AG04450 (cell line): ENCODE measurements at places on chromosomes 13 and 19. TPM values are rescaled to one million over a fixed set of nuclear protein-coding genes. Genes with fewer than 3 reads are reported as not detected.

ADAMTS10 gene
- polyA plus RNA-seq: 6.4 and 8.4 TPM in 2 replicates

MEGF8 gene
- 9.9 and 10.6 TPM in 2 replicates for polyA plus RNA-seq

NBEA gene
- polyA plus RNA-seq: 1.1 and 1.3 TPM in 2 replicates

REEP6 gene
- polyA plus RNA-seq: 0.84 and 1.1 TPM in 2 replicates

SOHLH2 gene
- 0.14 and 0.35 TPM in 2 replicates for polyA plus RNA-seq

ZNF793 gene
- 0.87 and 1.5 TPM in 2 replicates for polyA plus RNA-seq

ZNF358 gene
- 20.7 and 29.5 TPM in 2 replicates for polyA plus RNA-seq

ADM5 gene
- polyA plus RNA-seq: 0.19 and 0.33 TPM in 2 replicates

NXNL1 gene
- not detected in 2 replicates for polyA plus RNA-seq

TMEM255B gene
- 4.1 and 4.3 TPM in 2 replicates for polyA plus RNA-seq

TFDP1 gene
- 67.8 and 79.7 TPM in 2 replicates for polyA plus RNA-seq

NAPSA gene
- polyA plus RNA-seq: 0.10 and 0.16 TPM in 2 replicates

RELB gene
- polyA plus RNA-seq: 9.9 and 13.9 TPM in 2 replicates

APOC4 gene
- not detected in 2 replicates for polyA plus RNA-seq

APLP1 gene
- polyA plus RNA-seq: 6.8 and 10.9 TPM in 2 replicates

TMPRSS9 gene
- polyA plus RNA-seq: not detected in 2 replicates

FOSB gene
- polyA plus RNA-seq: 1.3 and 1.7 TPM in 2 replicates

KLK8 gene
- not detected in 2 replicates for polyA plus RNA-seq

GIPC1 gene
- 47.4 and 59.8 TPM in 2 replicates for polyA plus RNA-seq

LAIR2 gene
- polyA plus RNA-seq: not detected in 2 replicates

EFNB2 gene
- polyA plus RNA-seq: 2.6 and 3.0 TPM in 2 replicates

CLC gene
- not detected in 2 replicates for polyA plus RNA-seq

RETN gene
- not detected in 2 replicates for polyA plus RNA-seq

FCER2 gene
- polyA plus RNA-seq: not detected in 2 replicates

SIGLEC7 gene
- not detected in 2 replicates for polyA plus RNA-seq

NCR1 gene
- polyA plus RNA-seq: not detected in 2 replicates

ZSCAN4 gene
- polyA plus RNA-seq: not detected in 2 replicates

SYT5 gene
- 0.06 and 0.15 TPM in 2 replicates for polyA plus RNA-seq

SIGLEC12 gene
- not detected in 2 replicates for polyA plus RNA-seq

SPACA4 gene
- polyA plus RNA-seq: not detected in 2 replicates

KLK15 gene
- not detected in 2 replicates for polyA plus RNA-seq
